ENCODE measurements at places on chromosomes 4 and X.
A peak's percentile ranks its signal among the peaks of the same experiment; 100 is the strongest.

- no peak for DNase-seq
These were observed 6.3 kb downstream of the GABRA4 start for GRCh38 chr4:46986922-46987638.

GRCh38 chr4:16544251-16544721 lies 318.0 kb upstream of the TAPT1 start:
- DNase-seq: no peak

DNA sequence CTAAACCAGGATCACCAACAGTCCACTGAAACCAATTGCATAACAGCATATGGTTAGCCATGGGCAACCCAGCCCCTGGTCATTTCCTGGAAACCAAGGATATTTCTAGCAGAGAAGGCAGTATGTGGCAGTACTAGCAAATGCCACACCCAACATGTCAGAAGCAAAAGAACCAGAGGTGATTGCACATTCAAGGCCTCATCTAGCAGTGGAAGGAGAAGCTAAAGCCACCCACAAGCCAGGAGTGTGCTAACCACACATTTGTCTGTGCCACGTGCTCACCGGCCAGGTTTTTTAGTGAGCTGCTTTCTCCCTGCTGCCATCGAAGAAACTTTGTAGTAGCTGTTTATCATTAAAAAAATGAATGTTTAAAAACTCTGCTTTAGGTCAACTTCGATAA lies 42.0 kb downstream of the TEC start:
- no peak for DNase-seq

- DNase-seq: no peak
These were observed 244.8 kb upstream of the NEIL3 start for GRCh38 chr4:177064729-177065394.

- DNase-seq: no peak
These were observed 102.3 kb upstream of the GRIA3 start for GRCh38 chrX:123081776-123082175.

DNA sequence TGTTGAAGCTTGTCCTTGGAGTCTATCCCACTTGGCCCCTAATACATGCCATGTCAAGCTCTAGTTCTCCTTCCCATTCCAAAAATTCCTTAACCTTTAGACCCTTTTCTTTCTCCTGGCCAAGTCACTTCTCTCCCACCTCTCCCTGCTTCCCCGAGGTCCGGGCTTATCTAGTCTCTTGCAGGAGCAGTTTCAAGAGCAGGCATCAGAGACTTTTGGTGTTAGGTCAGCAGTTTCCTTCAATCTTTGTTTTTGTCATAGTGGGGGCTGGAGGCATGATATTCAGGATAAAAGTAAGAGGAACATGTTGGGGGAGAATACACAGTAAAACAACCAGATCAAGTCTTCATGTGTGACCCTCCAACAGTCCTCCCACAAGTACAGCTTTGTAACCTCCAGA lies 11.5 kb upstream of the IDS start:
- DNase-seq: no peak

DNA sequence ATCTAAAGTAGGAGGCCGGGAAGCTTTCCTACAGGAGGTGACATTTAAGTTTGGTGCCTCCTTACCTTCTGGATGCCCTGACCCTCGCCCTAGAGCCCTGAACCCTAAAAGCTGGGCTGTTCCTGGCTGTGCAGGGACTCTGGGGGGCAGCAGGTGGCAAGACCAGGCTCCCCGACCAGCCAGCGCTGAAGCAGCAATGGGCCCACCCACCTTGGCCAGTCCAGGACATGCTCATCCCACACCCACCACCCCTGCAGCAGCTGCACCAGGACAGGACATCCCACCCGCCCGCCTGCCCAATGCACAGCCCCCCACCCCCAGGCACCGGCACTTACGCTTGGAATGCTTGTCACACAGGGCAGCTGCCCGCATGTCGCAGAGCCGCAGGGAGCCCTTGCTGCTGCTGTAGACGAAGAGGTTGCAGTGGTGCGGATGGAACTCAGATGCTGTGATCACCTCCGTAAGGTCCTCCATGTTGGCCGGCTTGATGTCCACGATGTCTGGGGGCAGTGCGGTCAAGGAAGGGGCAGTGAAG lies 77.9 kb downstream of the WFS1 start:
- no peak for DNase-seq

DNA sequence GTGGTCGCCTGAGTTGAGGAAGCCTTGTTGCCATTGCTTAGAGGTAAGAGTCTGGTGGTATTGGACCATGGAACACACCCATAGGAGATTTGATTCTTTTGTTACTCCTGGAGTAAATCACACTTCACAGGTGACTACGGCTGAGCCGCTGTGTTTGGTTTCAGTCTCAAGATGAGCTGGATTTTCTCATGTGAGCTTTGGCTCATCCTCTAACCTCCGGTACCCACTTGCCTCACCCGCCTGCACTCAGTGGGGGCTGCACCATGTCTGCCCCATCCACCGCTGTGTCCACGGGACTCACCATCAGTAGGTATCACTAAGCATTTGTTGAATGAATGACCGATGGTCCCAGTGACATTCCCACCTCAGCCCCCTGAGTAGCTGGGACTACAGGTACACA lies 52.7 kb downstream of the HTT-AS start:
- DNase-seq: no peak

DNA sequence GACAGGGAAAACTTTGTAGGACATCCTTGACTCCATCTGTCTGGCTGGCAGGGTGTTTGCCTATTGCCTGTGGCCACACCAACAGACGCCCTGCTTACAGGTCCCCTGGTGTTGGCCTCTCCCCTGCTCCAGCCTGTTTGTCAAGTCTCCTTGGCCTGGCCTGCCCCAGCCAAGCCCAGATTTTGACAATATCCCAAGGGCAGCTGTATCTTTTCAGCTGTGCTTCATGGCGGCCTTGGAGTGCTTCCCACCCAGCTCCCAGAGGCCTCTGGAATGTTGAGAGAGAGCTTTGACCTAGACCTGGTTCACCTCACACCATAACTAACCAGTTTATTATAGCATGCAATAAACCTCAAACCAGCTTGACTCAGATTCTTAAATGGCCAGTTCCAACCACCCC lies 204.0 kb upstream of the NHS start:
- no peak for DNase-seq

- peak; percentile 89 for DNase-seq
These were observed 11.1 kb downstream of the MAEA start for GRCh38 chr4:1300466-1301455.

GRCh38 chr4:173192375-173193162 lies 24.0 kb downstream of the GALNT7 start:
- no peak for DNase-seq

GRCh38 chrX:70477734-70478075 lies 33.1 kb downstream of the DLG3 start:
- DNase-seq: no peak

DNA sequence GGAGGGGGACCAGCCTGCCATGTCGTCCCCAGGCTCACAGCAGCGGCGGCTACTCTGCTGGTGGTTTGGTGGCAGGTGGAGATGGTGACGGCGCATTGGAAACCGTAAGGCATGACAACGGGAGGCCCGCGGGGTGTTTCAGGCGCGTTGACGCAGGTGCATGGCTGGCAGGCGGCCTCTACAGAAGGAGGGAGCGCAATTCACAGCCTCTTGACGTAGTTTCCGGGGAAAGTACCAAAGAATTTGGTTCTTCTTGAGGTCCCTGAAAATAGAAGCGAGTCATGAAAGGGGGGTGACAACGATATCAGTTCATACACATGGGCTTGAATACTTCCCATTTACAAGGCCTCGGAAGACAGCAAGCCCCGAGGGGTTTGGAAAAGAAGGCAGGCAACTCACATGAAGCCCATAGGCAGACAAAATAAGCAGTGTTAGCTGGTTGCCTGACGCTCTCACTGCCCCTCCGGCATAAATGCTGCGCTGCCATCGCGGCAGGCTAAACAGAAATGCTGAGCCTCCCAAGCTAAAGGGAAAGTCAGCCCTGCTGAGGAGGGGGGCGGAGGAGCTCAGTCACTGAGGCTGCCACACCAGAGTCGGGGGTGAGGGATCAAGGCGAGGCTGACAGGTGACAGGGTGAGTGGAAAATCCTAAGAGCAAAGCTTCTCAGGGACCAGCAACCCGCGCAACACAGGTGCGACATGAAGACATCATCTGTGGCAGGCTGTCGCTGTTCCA lies 52.3 kb upstream of the PDLIM3 start:
- no peak for DNase-seq

- no peak for DNase-seq
These were observed 17.1 kb downstream of the SMIM14 start for GRCh38 chr4:39621582-39621981.

- DNase-seq: no peak
These were observed 55.9 kb downstream of the EIF4E start for GRCh38 chr4:98873059-98873458.

DNA sequence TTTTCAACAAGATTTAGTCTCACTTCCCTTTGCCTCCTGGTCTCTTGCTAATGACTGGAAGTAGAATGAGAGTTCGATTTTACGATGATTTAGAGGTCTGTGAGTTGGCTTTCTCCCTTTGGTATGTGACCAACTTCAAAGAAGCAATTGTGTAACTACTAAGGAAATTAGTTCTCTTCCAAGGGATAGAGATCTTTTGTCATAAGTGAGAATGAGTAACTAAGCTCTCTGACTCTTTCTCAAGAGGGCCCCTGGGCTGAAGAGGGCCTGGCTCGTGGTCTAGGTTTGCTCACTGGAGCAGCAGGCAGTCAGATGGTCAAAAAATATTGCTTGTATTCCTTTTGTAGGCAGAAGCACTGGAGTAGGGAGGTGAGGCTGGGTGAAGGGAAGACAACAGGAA lies 176.3 kb downstream of the ENOX2 start:
- DNase-seq: peak; percentile 0

DNA sequence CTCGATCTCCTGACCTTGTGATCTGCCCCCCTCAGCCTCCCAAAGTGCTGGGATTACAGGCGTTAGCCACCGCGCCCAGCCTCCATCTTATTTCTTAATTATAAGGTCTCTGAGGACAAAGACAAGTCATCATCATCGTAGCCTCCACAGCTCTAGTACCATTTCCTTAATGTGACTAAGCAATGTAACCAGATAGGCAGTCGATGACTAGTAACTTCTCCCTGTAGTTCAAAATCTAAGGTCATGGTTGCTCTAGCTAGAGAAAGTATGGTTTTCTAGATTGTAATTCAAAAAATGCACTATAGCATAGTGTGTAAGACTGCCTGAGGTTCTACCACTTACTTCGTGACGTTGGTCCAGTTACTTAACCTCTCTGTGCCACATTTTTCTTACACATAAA lies 6.9 kb downstream of the SLC39A8 start:
- no peak for DNase-seq

GRCh38 chr4:21512353-21512752 lies 436.2 kb downstream of the KCNIP4 start:
- DNase-seq: peak; percentile 30

GRCh38 chr4:98430708-98431403 lies 169.7 kb downstream of the RAP1GDS1 start:
- DNase-seq: peak; percentile 90

DNA sequence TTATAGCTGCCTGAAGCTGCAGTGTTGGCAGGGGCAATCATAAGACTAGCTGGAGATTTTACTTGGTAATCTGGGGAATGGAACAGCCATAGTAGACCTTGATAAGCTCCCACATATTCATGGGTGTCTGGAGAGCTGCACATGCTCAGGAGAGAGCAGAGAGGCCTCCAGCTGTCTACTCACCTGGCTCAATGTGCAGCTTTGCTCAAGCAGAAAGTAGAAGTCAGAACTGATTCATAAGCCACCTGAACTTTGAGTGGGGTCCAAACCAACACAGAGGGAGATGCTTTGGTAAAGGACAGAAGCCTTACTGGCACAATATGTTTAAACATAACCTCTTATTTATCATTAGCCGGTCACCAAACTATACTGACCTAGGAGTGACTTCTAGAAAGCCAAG lies 54.4 kb downstream of the KDM6A start:
- no peak for DNase-seq

GRCh38 chr4:89894649-89895550 lies at the start of gene MMRN1:
TSS of gene MMRN1 (plus strand) at chr4:89894854. CDS start at chr4:89894972, 118 bp downstream.
- no peak for DNase-seq

- no peak for DNase-seq
These were observed 68.7 kb downstream of the MEPE start for GRCh38 chr4:87901422-87901992.

GRCh38 chrX:1023676-1024075 lies 188.8 kb downstream of the CRLF2 start:
- DNase-seq: no peak

GRCh38 chrX:2159861-2160260 lies 340.9 kb downstream of the DHRSX start:
- DNase-seq: no peak

GRCh38 chr4:146148021-146148420 lies 27.5 kb upstream of the LSM6 start:
- no peak for DNase-seq

GRCh38 chr4:18227880-18228279 lies 206.3 kb upstream of the LCORL start:
- DNase-seq: no peak

DNA sequence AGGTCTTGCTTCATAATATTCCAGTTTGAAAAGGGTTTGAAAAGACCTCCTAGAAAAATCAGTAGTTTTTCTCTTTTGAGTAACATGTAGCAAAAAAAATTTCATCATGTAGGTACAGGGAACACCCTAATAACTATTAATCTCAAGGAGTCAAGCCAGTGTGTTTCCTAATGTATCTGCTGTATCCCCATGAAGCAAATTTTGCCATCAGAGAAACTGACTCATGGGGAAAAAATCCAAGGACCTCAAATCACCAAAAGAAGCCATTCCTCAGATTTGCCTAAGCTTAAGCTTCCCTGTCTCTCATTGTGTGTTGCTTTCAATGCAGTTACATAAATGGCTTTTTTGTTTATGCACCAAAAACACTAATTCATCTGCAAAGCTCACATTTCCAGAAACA lies 29.7 kb downstream of the F9 start:
- no peak for DNase-seq

GRCh38 chr4:11424000-11424399 lies 4.7 kb downstream of the HS3ST1 start:
- DNase-seq: peak; percentile 43

DNA sequence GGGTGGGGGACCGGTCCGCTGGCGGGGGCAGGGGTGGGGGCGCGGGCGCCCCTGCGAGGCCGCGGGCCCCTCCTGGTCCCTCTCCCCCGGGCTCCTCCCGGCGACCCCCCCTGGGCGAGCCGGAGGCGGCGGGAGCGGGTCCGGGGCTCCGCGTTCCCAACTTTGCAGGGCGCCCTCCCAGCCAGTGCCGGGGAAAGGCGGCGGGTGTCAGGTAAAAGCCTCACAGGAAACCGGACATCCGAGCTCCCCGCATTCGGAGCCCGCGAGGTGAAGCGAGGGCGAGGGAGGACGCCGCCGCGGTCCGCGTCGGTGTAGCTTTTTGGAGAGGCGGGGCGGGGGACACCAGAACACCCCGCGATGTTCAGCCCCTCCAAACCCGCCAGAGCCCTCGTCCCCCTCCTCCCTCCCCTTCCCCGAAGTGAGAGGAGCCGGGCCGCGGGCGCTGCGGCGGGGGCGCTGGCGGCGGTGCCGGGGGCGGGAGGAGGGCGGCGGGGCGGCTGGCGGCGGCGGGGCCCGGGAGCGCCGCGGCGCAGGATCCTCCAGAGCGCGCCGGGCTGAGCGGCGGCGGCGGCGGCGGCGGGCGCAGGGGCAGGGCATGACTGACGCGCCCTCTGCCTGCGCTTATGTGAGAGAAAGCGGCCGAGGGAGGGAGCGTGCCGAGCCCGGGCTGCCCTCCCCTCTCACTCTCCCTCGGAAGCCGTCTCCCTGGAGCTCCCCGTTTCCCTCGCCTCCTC lies at the start of gene VEGFC:
VEGFC (minus strand) TSS at position 597 of the 734 bp plus-strand sequence. CDS start 611 bp downstream, outside the sequence.
- peak; percentile 43 for DNase-seq

Measured in RWPE1 (cell line).